ENCODE measurements at places on chromosomes 3 and 15. TPM values are rescaled to one million over a fixed set of nuclear protein-coding genes. Genes with fewer than 3 reads are reported as not detected.

RASGRP1 gene
- 0.40 TPM for total RNA-seq

FETUB gene
- not detected for total RNA-seq

CCDC54 gene
- not detected for total RNA-seq

C3orf22 gene
- not detected for total RNA-seq

ANKRD63 gene
- not detected for total RNA-seq

HCN4 gene
- not detected for total RNA-seq

CCDC9B gene
- 22.0 TPM for total RNA-seq

SHC4 gene
- not detected for total RNA-seq

VIPR1 gene
- 121 TPM for total RNA-seq

LRRIQ4 gene
- total RNA-seq = not detected

KCNH8 gene
- 0.55 TPM for total RNA-seq

SLC27A2 gene
- total RNA-seq = 9.8 TPM

BCL2A1 gene
- 3.0 TPM for total RNA-seq

GRCh38 chr3:72746430-72747411 lies 101.5 kb downstream of the SHQ1 start:
- H3K27ac ChIP-seq = no peak overlapping the region
- no peaks in the 10 kb centered on the region for H3K27me3 ChIP-seq
- no peak overlapping the region for H3K4me3 ChIP-seq
- no peaks in the 10 kb centered on the region for H3K4me1 ChIP-seq
- no peaks in the 10 kb centered on the region for H3K36me3 ChIP-seq
- no peak for DNase-seq

DNA sequence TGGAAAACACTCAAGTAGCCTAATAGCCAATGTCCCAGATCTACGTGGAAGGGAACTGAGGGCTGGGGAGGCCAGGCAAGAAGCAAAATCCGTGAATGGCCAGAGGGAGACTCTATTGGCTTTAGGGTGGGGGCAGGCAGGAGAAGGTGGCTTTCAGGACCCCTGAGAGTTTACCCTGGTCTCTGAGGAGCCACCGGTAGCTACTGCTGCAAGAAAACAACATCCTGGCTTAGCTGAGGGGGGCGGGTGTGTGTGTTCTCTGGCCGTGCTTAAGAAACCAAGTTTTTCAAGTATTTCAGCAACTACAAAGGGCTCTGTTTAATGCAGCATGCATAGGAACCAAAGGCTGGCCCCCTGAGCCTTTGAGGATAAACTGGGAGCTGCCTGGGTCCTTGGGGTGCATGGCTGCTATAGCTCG lies 47.6 kb upstream of the TRPM1 start:
- no peaks in the 10 kb centered on the region for H3K36me3 ChIP-seq
- no peak overlapping the region for H3K4me3 ChIP-seq
- no peak overlapping the region for H3K27ac ChIP-seq
- H3K4me1 ChIP-seq = no peaks in the 10 kb centered on the region
- no peaks in the 10 kb centered on the region for H3K27me3 ChIP-seq

DNA sequence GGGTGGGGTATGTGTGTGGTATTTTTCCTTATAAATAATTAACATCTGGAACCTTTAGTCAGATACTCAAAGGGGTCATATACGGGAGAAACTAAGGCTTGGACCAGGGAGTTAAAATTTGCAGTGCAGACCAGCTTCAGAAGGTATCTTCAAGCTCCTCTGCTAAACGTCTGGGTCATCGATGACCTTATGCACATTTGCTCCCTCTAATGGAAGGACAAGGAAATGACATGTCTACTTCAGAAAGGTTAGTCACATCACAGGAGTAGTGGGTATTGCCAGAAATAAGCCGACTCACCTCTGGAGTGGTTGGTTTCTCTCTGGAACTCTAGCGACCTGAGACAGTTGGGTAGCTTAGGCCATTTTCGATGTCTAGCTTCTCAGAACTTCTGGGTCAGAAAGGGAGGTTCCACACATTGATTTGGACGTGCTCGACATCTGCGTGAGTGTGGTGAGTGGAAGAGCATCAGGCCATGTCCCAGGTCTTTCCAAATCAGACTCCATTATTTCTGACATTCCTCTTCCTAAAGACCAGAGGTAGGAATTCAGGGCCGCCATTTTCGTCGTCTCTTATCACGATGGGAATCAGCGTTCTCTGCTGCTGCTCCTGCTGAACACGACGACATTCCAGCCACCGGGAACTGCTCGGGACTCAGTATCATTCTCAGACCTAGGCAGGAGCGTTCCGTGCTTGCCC lies 31.8 kb upstream of the RASA2 start:
- H3K27me3 ChIP-seq = no peaks in the 10 kb centered on the region
- DNase-seq = no peak
- H3K4me1 ChIP-seq = peaks cover 25% of the 10 kb centered on the region
- no peak overlapping the region for H3K4me3 ChIP-seq
- H3K36me3 ChIP-seq = no peaks in the 10 kb centered on the region

DNA sequence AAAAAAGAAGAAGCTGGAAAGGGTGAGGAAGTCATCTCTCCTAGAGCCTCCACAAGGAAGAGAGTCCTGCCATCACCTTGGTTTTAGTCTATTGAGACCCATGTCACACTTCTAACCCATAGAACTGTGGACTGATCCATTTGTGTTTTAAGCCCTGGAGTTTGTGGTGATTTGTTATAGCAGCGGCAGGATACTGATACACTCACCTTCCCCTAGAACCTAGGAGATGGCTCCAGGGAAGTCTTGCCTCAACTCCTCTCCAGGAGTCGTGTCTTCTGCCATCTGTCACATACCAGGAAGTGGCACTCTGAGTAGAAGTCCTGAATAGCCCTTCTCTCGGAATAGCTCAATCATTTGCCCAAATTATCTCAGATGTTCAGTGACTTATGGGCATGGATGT lies 14.6 kb upstream of the APBA2 start:
- no peaks in the 10 kb centered on the region for H3K27me3 ChIP-seq
- no peak for DNase-seq
- no peak overlapping the region for H3K4me3 ChIP-seq

- H3K27ac ChIP-seq = no peak overlapping the region
- no peaks in the 10 kb centered on the region for H3K36me3 ChIP-seq
- H3K4me1 ChIP-seq = no peaks in the 10 kb centered on the region
- DNase-seq = no peak
These were observed 452.8 kb downstream of the NAALADL2 start for GRCh38 chr3:175311946-175312345.

- DNase-seq = no peak
- H3K4me1 ChIP-seq = no peaks in the 10 kb centered on the region
- no peak overlapping the region for H3K27ac ChIP-seq
These were observed 37.9 kb downstream of the PARP15 start for GRCh38 chr3:122615303-122615702.

GRCh38 chr3:118102737-118103136 lies 931.9 kb downstream of the IGSF11 start:
- no peaks in the 10 kb centered on the region for H3K36me3 ChIP-seq
- H3K4me3 ChIP-seq = no peak overlapping the region
- no peak overlapping the region for H3K27ac ChIP-seq
- no peaks in the 10 kb centered on the region for H3K4me1 ChIP-seq

GRCh38 chr15:69119683-69120395 lies 40.6 kb upstream of the GLCE start:
- H3K27me3 ChIP-seq = peaks cover 11% of the 10 kb centered on the region
- DNase-seq = no peak
- no peaks in the 10 kb centered on the region for H3K4me1 ChIP-seq
- H3K27ac ChIP-seq = no peak overlapping the region

GRCh38 chr15:101288905-101289513 lies 6.0 kb downstream of the SNRPA1 start:
- no peak overlapping the region for H3K4me3 ChIP-seq
- peaks cover 28% of the 10 kb centered on the region for H3K36me3 ChIP-seq
- peaks cover 41% of the 10 kb centered on the region for H3K4me1 ChIP-seq

GRCh38 chr3:49006408-49007067 lies 653 bp upstream of the WDR6 start:
- peak overlapping the region; percentile 92 for H3K4me3 ChIP-seq
- H3K27me3 ChIP-seq = no peaks in the 10 kb centered on the region
- peaks cover 12% of the 10 kb centered on the region for H3K4me1 ChIP-seq
- H3K27ac ChIP-seq = peak overlapping the region; percentile 95

DNA sequence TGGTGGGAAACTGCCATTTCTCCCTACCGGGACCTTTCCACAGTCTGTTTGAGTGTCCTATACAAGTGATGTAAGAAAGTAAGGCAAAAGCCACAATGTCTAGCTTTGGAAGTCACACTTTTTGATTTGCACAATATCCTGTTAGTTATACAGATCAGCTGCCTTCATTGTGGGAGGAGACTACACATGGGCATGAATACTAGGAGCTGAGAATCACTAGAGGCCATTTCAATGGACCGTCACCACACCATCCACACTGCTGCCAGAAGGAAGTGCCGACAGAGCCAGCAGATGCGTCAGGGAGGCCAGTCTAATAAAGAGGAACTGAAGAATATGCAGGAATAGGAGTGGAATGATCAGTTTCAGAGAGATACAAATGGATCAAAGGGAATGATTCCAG lies 65.8 kb downstream of the SCN11A start:
- peaks cover 4% of the 10 kb centered on the region for H3K27me3 ChIP-seq
- H3K4me3 ChIP-seq = no peak overlapping the region
- no peaks in the 10 kb centered on the region for H3K4me1 ChIP-seq
- no peak for DNase-seq
- H3K27ac ChIP-seq = no peak overlapping the region

DNA sequence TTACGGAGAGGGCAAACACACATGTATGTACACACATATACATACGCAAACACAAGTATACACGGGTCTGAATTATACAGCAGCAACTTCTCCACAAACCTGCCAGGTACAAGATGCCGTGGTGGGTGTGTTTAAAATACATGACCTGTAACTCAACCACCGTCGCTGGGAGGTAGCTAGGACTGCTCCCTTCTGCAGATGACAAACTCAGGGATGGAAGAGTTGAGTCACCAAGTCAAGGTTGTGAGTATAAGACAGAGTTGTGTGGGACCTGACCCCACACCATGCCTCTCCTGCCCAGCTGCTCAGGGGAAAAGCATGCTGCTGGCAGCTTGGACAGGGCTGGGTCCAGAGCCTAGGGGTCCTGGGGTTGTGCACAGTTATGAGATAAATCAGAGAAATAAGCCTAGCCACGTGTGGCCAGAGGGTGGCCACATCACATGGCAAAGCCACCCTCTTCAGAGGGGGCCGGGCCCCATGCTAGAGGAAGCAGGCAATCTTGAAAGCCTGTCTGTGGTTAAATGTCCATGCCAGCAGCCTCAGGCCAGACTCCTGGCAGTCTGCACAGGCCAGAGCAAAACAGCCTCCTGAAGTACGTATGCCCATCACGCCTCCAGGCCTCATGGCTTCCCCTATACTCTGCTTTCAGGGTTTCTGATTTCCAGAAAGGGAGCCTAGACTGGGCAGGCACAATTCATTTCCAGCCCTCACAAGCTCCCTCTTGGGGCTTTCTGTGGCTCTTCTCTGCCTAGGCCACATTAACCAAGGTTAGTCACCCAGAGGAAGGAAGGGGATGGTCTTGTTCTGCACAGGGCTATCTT lies 107.7 kb upstream of the RPL32 start:
- peak; percentile 24 for DNase-seq
- H3K4me3 ChIP-seq = no peak overlapping the region
- H3K36me3 ChIP-seq = no peaks in the 10 kb centered on the region

GRCh38 chr15:31228980-31229826 lies 97.4 kb upstream of the KLF13 start:
- DNase-seq = peak; percentile 87
- H3K27me3 ChIP-seq = no peaks in the 10 kb centered on the region
- H3K27ac ChIP-seq = peak overlapping the region; percentile 41
- H3K36me3 ChIP-seq = no peaks in the 10 kb centered on the region
- H3K4me1 ChIP-seq = peaks cover 12% of the 10 kb centered on the region
- no peak overlapping the region for H3K4me3 ChIP-seq

DNA sequence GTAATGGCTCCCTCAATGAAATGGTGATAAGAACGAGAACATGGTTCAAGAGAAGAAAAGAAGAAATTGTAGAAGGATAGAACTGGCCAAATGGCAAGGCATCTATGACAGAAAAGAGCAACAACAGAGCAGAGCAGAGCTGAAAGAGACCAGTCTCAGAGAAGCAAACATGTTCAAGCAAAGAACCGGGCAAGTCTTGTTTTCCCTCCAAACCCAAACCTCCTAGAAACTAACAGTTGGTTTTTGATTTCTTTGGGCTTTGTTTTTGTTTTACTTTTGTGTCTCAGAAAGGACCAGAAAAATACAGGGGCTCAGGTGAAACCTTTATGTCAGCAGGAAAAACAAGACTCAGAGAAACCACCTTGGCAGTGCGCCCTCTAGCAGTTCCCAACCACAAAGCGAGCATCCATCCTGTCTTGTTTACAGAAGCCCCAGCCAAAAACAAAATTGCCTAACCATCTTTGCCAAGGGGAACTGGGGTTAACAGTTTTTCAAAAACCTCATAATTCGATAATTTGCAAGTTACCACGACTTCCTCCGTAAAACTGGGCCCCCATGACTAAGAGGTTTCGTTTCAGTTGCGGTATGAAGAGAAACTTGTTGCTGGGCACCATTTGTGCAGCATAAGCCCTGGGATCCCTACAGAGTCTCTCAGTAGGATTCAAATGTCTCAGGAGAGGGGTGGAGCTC lies 159.2 kb upstream of the SLC24A5 start:
- DNase-seq = peak; percentile 32
- no peak overlapping the region for H3K4me3 ChIP-seq

DNA sequence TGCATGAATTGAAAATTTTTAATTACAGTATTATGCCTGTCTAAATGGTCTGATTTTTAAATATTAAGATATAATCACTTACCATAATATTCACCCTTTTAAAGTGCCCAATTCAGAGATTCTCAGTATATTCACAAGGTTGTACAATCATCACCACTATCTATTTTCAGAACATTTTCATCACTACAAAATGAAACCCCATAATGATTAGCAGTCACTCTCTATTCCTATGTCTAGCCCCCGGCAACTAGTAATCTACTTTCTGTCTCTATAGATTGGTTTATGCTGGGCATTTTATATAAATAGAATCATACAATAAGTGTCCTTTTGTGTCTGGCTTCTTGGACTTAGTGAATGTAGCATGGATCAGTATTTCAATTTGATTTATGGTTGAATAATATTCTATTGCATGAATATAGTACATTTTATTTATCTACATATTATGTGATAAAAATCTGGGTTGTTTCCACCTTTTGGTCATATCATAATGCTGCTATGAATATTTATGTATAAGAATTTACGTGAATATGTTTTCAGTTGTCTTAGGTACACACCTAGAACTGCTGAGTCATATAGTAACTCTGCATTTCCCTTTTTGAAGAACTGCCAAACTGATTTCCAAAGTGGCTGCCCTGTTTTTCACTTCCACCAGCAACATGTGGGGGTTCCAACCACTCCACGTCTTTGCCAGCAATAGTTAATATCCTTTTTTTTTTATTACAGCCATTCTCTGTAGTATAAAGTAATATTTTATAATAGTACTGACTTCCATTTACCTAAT lies 485.7 kb upstream of the ZNF385D start:
- no peak overlapping the region for H3K27ac ChIP-seq
- DNase-seq = no peak
- H3K36me3 ChIP-seq = no peaks in the 10 kb centered on the region
- no peaks in the 10 kb centered on the region for H3K27me3 ChIP-seq
- H3K4me3 ChIP-seq = no peak overlapping the region
- H3K4me1 ChIP-seq = no peaks in the 10 kb centered on the region
